ENCODE measurements at places on chromosomes 16 and 17. TPM values are rescaled to one million over a fixed set of nuclear protein-coding genes. Genes with fewer than 3 reads are reported as not detected.

GRCh38 chr16:61926766-61927165, 109.5 kb downstream of the CDH8 start:
- no peaks in the 10 kb centered on the region for H3K27me3 ChIP-seq
- no peaks in the 10 kb centered on the region for H3K4me1 ChIP-seq
- no peak overlapping the region for H3K4me3 ChIP-seq
- no peaks in the 10 kb centered on the region for H3K36me3 ChIP-seq
- DNase-seq, result no peak
- no peak overlapping the region for H3K27ac ChIP-seq

DNA sequence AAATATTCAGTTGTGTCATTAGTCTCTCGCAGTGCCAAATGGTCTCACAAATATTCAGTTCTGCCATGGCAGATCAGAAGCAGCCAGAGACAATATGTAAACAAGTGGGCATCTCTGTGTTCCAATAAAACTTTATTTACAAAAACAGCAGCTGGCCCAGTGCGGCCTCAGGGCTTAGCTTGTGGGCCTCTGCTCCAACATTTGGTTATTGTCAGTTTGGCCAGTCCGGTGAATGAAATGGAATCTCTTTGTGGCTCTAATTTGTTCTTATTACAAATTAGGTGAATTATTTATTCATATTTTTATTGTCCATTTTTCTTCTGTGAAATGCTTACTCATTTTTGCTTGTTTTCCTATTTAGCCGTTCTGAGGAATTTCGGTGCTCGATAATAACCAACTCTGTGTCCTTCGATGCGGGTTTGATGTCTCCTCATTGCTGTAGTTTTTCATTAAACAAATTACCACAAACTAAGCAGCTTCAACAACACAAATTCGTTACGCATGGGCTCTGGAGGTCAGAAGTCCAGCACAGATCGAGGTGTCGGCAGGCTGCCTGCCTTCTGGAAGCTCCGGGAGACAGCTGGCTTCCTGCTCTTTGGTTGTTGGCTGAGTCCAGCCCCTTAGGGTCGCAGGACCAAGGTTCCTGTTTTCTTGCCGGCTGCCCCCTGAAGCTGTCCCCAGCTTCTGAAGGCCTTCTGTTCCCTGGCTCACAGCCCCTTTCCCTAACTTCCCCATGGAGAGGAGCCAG, 4.1 kb upstream of the SLC38A10 start:
- H3K36me3 ChIP-seq, result no peaks in the 10 kb centered on the region
- H3K4me3 ChIP-seq, result no peak overlapping the region
- H3K27ac ChIP-seq, result no peak overlapping the region
- no peaks in the 10 kb centered on the region for H3K27me3 ChIP-seq
- DNase-seq, result peak; percentile 64
- H3K4me1 ChIP-seq, result peaks cover under 1% of the 10 kb centered on the region

Gene KRTAP2-4
- not detected for total RNA-seq

Gene HLF
- total RNA-seq, result 54.8 TPM

Gene BIRC5
- not detected for total RNA-seq

DNA sequence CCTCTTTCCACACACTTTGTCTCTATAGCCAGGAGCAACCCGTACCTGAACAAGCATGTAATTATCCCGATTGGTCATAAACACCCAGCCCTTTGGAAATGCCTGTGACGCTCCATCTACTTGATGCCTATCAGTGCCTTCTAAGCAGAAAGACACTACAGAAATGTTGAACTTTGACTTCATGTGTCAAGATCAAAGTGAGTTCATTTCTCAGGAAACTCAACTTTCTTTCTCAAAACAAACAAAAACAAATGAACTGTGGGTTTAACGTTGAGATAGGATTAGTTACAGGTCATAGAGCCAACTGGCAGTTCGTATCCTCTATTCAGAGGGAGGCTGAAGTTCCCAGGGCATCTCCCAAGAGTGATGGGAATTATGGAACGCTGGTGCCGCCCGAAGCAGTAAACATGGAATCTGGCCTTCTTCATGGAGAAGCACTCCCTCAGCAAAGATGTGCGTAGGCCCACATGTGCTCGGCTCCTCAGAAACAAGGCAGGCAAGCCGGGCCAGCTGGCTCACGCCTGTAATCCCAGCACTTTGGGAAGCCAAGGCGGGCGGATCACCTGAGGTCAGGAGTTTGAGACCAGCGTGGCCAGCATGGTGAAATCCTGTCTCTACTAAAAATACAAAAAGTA, 9.5 kb downstream of the SLC6A4 start:
- no peak for DNase-seq
- no peak overlapping the region for H3K4me3 ChIP-seq
- H3K36me3 ChIP-seq, result no peaks in the 10 kb centered on the region
- no peak overlapping the region for H3K27ac ChIP-seq
- no peaks in the 10 kb centered on the region for H3K27me3 ChIP-seq

GRCh38 chr16:4597174-4597573, 17.5 kb downstream of the UBALD1 start:
- no peak for DNase-seq

Gene SLC12A3
- not detected for total RNA-seq

- no peak for DNase-seq
- H3K4me3 ChIP-seq, result no peak overlapping the region
- H3K4me1 ChIP-seq, result no peaks in the 10 kb centered on the region
- no peaks in the 10 kb centered on the region for H3K27me3 ChIP-seq
- H3K27ac ChIP-seq, result no peak overlapping the region
- H3K36me3 ChIP-seq, result no peaks in the 10 kb centered on the region
These were observed 57.8 kb downstream of the NEUROD2 start for GRCh38 chr17:39549747-39550573.

- H3K4me1 ChIP-seq, result no peaks in the 10 kb centered on the region
- H3K4me3 ChIP-seq, result no peak overlapping the region
- H3K36me3 ChIP-seq, result no peaks in the 10 kb centered on the region
- no peaks in the 10 kb centered on the region for H3K27me3 ChIP-seq
- H3K27ac ChIP-seq, result no peak overlapping the region
These were observed 1.0 kb downstream of the MYLK3 start for GRCh38 chr16:46746821-46747776.

Gene CDH5
- 13.4 TPM for total RNA-seq

GRCh38 chr16:57244463-57244766, 644 bp upstream of the ARL2BP start:
- no peaks in the 10 kb centered on the region for H3K36me3 ChIP-seq
- peak overlapping the region; percentile 84 for H3K4me3 ChIP-seq
- no peak overlapping the region for H3K27ac ChIP-seq
- peaks cover 3% of the 10 kb centered on the region for H3K4me1 ChIP-seq
- no peaks in the 10 kb centered on the region for H3K27me3 ChIP-seq
- no peak for DNase-seq

- no peaks in the 10 kb centered on the region for H3K36me3 ChIP-seq
- no peak overlapping the region for H3K27ac ChIP-seq
- DNase-seq, result peak; percentile 63
- H3K4me1 ChIP-seq, result no peaks in the 10 kb centered on the region
- H3K4me3 ChIP-seq, result no peak overlapping the region
- no peaks in the 10 kb centered on the region for H3K27me3 ChIP-seq
These were observed 10.0 kb upstream of the MPRIP start for GRCh38 chr17:17032131-17032692.

DNA sequence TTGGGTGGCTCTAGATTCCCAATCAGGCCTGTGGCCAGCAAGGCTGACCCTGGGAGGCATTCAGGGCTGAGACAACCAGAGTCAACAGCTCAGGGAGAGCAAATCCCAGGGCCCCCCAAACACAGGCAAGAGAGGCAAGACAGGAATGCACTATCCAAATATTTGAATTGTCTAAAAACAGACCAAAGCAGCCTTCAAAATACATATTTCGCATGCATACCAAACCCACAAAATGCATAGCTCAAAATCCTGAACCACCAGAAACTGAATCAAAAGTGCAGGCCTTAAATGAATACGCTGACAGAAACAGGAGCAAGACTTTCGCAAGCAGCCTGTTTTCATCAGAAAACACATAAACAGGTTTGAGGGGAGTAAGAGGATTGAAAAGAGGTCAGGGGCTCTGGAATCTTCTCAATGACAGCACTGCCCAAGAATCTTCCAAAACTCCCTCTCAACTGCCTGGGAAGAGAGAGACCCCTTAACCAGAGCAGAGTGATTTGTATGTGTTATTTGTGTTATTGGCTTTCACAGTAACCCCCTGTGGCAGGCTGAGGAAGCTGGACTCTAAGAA, 213.6 kb upstream of the CDH5 start:
- H3K36me3 ChIP-seq, result no peaks in the 10 kb centered on the region
- H3K4me1 ChIP-seq, result peaks cover 16% of the 10 kb centered on the region
- H3K27ac ChIP-seq, result no peak overlapping the region
- no peak overlapping the region for H3K4me3 ChIP-seq
- DNase-seq, result no peak

Gene CARD14
- 0.10 TPM for total RNA-seq

Gene SLFN14
- total RNA-seq, result not detected

- H3K4me1 ChIP-seq, result peaks cover 8% of the 10 kb centered on the region
- no peak overlapping the region for H3K27ac ChIP-seq
- DNase-seq, result no peak
- H3K36me3 ChIP-seq, result no peaks in the 10 kb centered on the region
These were observed 30.9 kb downstream of the TSC2 start for GRCh38 chr16:2078691-2079090.

Gene CPNE2
- total RNA-seq, result 14.5 TPM

DNA sequence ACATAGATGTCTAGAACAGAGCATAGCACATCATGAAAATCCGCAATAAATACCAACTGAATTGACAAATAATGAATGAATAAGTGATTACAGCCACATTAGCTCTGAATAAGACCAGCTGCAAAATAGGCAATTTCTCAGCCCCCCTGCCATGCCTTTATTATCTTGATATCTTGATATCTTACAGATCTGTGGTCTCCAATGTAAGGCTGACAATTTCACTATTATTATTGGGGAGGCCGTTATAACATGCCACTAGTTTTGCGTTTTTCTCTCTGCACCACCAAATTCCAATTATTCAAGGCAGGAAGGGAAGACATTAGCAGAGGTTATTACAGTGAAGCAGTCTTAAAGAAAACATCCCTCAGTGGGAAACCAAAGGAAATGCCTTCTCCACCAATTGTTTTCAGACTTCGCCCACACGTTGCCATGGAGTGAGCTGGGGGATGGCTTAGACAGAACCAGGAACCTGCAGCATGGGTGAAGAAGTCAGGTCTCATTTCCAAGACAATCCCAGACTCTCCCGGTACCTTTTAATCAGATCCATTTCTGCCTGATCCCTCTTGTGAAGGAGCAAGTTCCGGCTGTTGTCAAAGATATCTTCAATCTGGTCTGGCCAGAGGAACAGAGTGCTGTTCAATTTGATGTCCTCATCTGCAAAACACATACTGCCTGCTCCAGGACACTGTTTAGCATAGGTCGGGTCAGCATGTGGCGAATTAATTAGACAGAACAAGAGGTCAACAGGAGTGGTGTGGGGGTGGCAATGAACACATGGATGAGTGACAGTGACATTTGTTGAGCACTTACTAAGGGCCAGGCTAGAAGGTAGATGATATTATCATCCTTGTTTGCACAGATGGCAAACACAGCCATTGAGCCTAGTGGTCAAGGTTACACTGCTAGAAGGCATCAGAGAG, 46.4 kb downstream of the DNAH3 start:
- H3K4me3 ChIP-seq, result no peak overlapping the region
- no peaks in the 10 kb centered on the region for H3K4me1 ChIP-seq
- H3K27ac ChIP-seq, result no peak overlapping the region
- H3K36me3 ChIP-seq, result no peaks in the 10 kb centered on the region

DNA sequence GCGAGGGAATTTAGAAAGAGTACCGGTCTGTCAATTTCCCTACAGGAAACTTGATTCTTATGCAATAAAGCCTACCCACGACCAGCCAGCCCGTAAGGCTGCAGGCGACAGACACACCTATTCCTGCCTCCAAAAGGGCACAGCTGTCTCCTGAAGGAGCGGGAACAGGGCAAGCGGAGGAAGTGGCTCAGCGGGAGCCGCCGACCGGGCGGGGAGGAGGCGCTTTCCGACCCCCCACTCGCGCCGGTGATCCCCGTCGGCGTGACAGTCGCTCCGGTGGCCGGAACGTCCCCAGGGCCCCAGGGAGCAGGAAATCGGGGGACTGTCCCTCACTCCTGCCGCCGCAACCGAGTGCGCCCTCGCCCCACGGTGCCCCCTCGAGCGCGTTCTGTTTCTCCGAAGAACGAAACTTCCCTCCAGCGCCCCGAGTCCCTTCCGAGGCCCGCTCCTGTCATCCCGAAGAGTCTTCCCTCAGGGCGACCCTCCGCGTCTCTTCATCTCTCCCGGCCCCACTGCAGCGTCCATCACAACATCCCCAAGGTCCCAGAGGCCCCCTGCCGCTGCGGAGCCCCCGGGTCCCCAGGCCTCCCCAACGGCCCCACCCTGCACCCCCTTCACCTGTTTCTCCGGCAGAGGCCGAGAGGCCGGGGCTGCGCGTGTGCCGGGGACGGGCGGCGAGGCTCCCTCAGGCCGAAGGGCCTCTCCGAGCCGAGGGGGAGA, 421 bp downstream of the STAT3 start:
- peaks cover 1% of the 10 kb centered on the region for H3K4me1 ChIP-seq
- DNase-seq, result peak; percentile 25
- no peaks in the 10 kb centered on the region for H3K36me3 ChIP-seq
- no peaks in the 10 kb centered on the region for H3K27me3 ChIP-seq
- peak overlapping the region; percentile 85 for H3K27ac ChIP-seq
- peak overlapping the region; percentile 100 for H3K4me3 ChIP-seq

- no peak overlapping the region for H3K27ac ChIP-seq
- H3K4me3 ChIP-seq, result no peak overlapping the region
- no peaks in the 10 kb centered on the region for H3K36me3 ChIP-seq
- no peaks in the 10 kb centered on the region for H3K27me3 ChIP-seq
- H3K4me1 ChIP-seq, result peaks cover 22% of the 10 kb centered on the region
These were observed 19.5 kb downstream of the USP7 start for GRCh38 chr16:8943966-8944759.

DNA sequence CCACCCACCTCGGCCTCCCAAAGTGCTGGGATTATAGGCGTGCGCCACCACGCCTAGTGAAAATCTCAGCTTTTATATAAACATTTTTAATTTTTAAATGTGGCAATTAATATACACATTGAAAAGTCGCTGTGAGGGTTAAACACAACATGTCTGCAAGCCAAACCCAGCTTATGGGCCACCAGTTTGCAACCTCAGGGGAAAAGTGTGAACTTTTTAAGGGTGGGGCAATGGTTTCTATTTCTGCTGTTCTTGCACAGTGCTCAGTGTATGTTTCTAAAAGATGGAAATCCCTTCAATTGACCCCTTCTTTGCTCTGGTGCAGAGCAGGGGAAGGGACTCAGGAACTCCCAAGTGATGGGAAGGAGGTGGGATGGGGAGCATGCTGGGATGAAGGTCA, 18.3 kb upstream of the SUPT4H1 start:
- H3K4me3 ChIP-seq, result no peak overlapping the region
- H3K4me1 ChIP-seq, result no peaks in the 10 kb centered on the region
- no peaks in the 10 kb centered on the region for H3K27me3 ChIP-seq
- no peak overlapping the region for H3K27ac ChIP-seq

GRCh38 chr17:66733759-66734158, 101.2 kb upstream of the CACNG5 start:
- no peaks in the 10 kb centered on the region for H3K36me3 ChIP-seq
- H3K4me1 ChIP-seq, result no peaks in the 10 kb centered on the region
- H3K27ac ChIP-seq, result no peak overlapping the region
- DNase-seq, result no peak
